Epithelial cell of prostate (primary cell): ENCODE measurements at places on chromosomes 16 and 17.

GRCh38 chr17:38796451-38797157 is 2.8 kb downstream of the PIP4K2B start:
- no peak for DNase-seq

GRCh38 chr17:47850692-47851573 is at the start of gene SP6:
TSS of gene SP6 (minus strand) at chr17:47851163. CDS start at chr17:47848429, 2,734 bp downstream.
- DNase-seq, result peak; percentile 50

GRCh38 chr16:77112746-77113145 is 78.2 kb upstream of the MON1B start:
- DNase-seq, result no peak

DNA sequence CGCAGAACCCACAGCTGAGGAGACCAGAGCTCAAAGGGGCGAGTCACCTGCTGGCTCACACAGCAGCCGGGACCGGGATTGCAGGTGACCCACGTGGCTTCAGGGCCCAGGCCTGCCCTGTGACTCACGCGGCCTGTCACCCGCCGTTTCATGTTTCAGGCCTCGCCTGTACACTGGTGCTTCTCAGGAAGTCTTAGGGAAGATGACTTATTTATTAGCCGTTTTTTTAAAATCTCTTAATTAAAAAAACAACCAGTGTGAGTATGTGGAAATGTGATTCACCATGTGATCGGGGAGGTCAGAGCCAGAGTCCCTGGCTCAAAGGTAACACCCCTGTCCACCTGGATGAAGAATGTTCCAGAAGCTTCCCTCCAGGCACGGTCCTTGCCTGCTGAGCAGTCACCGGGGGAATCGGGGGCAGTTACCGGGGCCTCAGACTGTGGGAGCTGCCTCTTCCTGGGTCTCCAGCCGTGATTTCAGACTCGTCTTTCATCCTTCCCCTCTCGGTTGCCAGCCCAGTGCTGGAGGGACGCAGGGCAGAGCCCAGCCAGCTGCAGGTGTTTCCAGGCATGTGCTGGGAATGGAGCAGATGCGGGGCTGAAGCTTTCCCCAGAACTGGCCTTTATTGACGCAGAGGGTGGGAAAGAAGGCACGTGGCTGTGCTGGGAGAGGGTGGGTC is 49.3 kb downstream of the CMIP start:
- DNase-seq, result peak; percentile 97

- peak; percentile 16 for DNase-seq
Observed at GRCh38 chr16:24010440-24011089, 174.8 kb downstream of the PRKCB start.

- DNase-seq, result no peak
Observed at GRCh38 chr16:46986438-46986837, 13.0 kb upstream of the DNAJA2 start.

DNA sequence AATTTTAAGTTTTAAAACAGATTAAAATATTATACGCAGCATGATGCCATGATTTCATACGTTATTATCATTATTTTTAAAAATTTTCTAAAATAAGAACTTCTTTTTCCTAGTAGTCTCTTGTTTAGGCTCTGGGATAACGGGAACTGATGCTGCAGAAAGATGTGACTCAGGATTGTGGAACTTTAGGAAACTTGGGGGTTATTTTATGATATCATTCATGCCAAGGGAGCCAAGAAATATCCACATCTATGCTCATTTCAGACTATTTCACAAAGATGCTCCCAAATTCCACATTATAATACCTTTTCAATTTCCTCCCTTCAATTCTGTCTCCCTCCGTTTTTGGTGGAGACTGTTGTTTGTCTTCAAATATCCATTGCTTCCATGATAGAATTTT is 236.4 kb downstream of the HS3ST3A1 start:
- DNase-seq, result no peak

GRCh38 chr16:62068747-62069146 is 32.5 kb upstream of the CDH8 start:
- DNase-seq, result no peak

GRCh38 chr17:80604670-80605010 is 60.0 kb downstream of the RPTOR start:
- DNase-seq, result no peak

DNA sequence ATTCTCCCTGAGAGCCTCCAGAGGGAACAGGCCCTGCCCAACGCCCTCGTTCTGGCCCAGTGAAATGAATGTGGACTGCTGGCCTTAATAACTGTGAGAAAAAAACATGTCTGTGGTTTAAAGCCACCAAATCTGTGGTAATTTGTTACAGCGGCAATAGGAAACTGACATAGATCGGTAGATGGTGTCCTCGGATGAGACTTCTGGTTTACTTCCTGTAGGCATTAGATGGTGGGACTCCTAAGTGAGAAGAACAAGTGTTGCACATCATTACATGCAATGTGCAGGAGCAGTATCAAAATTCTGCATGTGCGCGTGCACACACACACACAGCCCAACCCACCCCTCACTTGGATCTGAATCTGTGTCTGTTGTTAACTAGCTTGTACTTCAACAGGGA is 42.0 kb downstream of the CDK5R1 start:
- no peak for DNase-seq

DNA sequence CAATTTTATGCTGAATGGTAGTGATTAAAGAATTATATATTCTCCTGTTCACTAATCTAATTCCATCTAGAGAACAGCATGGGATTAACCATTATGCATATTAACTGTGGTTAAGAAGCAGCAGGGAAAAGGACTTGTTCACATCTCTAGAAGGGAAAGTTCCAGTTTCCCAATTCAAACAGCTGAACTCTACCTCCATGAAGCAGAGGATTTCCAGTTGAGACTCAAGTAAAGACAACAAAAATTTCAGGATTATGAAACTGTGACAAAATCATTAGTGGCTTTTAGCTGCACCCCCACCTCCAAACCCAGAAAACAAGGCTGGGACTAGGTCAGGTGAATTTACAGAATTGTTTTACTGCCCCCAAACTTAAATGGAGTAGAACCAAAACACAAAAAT is 73.6 kb downstream of the USP32 start:
- DNase-seq, result no peak

GRCh38 chr16:85579191-85579590 is 33.9 kb upstream of the GSE1 start:
- DNase-seq, result no peak

GRCh38 chr17:51087072-51087757 is 33.5 kb downstream of the SPAG9 start:
- DNase-seq, result no peak

GRCh38 chr16:81633147-81633619 is 145.9 kb upstream of the PLCG2 start:
- DNase-seq, result no peak

DNA sequence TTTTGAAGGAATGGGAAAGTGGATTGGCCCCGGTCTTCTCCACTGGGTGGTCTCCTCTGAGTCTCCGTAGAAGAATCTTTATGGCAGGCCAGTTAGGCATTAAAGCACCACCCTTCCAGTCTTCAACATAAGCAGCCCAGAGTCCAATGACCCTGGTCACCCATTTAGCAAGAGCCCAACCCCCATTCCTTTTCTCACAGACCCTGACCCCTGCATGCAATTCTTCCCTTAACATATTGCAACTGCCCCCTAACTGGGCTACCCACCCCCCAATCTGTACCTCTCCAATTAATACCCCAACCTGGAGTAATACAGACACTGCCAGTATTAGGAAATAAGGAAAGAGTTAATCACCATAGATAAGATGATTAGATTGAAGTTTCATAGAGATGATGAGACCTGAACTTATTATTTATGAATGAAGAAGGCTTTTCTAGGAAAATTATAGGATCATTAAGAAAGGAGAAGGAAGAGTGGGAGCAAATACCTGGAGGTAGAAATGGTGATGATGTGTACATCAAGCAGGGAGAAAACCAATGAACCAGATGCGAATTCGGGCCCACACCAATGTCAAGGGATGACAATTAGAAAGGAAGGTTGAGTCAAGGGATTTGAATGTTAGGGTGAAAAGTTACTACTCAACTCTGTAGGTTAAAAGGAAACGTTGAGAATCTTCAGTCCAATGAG is 2.4 kb downstream of the CCL2 start:
- DNase-seq, result no peak

GRCh38 chr17:45307290-45308015 is 9.4 kb downstream of the MAP3K14 start:
- no peak for DNase-seq

- no peak for DNase-seq
Observed at GRCh38 chr17:82164853-82165252, 47.8 kb downstream of the CCDC57 start.

DNA sequence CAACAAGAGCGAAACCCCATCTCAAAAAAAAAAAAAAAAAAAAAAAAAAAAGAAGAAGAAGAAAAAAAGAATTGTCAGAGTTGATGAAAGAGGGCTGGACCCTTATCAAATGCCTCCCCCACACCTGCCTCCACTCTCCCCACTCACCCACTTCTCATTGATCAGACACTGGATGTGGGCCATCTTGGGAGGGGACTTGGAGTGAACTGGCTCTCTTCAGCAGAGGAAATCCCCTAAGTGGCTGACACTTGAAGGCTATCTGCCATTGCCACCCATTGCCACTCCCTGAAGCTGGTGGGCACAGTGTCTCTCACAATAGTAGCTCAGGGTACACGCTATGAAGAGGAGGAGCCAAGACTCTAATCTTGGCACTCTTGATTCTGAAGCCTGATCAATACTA is 1.6 kb downstream of the ITGA2B start:
- DNase-seq, result no peak

GRCh38 chr17:8117367-8117979 is 841 bp downstream of the ALOXE3 start:
- DNase-seq, result no peak

GRCh38 chr17:21357696-21358656 is 18.2 kb upstream of the KCNJ12 start:
- no peak for DNase-seq

- DNase-seq, result no peak
Observed at GRCh38 chr16:30884760-30885159, 9.1 kb downstream of the BCL7C start.

GRCh38 chr16:56824331-56824730 is 40.7 kb upstream of the SLC12A3 start:
- DNase-seq, result no peak
